ENCODE measurements at places on chromosomes 6 and 20.

- no peak for DNase-seq
Measured at GRCh38 chr20:36544134-36545018, 3.1 kb downstream of the MYL9 start.

DNA sequence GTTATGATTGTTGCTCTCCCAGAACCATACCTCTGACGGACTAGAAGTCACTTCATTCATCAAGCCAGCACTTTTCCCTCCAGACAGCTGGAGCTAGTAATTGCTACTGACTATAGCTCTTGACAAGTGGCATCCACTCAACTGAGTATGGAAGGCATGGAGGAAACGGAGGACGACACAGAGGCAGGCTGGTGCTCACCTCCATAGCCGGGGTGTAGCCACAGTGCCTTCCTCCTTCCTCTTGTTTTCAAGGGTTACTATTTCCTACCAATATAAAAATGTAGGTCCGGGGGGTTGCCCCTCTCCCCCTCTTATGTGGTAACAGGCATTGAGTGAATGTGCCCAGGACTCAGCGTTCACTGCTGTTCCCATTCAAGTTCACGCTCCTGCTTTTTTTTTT, 23.5 kb upstream of the FOXC1 start:
- DNase-seq = no peak

DNA sequence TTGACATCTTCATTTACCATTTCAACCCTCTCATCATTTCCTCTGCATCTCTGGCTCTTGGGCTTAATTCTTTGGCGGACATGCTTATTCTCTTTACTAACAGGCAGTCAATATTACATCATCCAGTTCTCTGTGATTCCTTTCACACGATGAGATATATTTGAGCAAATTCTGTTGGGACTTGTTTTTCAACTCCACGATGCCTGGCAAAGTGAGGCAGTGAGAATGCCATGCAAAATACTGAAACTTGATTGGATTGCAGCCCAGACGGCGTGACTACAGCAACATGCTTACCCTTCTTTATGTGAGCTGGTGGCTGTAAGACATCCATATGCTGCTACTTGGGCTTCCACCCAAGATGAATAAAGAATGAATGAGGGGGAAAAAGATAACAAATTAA, 101.7 kb upstream of the SPACA1 start:
- DNase-seq = peak; percentile 74

DNA sequence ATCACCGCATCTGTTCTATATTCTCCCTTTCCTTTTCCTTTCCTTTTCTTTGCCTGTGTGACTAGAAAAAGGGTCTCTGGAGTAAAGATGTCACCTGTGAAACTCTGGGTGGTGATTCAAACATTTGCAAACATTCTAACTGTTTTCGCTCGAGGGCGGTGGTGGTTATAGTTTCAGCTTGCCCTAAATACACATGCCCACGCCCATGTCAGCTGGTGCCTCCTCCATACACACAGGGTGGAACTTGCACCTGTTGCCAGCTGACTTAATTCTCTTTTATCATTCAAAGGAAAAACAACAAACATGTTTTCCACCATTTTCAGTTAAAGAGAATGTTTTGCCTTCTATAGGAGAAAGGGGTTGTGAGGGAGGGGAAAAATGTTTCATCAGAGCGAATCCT, 381.9 kb upstream of the ARID1B start:
- no peak for DNase-seq

DNA sequence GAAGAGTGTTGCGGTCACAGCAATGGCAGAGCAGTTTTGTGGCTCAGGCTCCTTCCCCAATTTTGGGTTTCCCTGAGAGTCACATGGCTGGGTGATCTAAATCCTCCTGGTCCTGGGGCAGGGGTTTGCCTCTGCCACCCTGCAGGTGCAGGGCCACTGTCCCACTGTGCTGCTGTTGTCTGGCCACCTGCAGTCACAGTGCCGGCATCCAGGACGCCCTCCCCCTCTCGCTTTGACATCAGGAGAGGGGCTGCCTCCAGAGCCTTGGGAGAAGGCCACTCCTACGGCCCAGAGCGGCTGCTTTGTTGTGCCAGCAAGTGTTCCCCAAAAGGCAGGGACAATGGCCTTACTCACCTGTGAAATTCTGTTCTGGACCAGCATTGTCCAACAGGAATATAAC, 449.0 kb downstream of the QKI start:
- DNase-seq = no peak

GRCh38 chr6:111743360-111743759, 129.9 kb downstream of the FYN start:
- DNase-seq = no peak

DNA sequence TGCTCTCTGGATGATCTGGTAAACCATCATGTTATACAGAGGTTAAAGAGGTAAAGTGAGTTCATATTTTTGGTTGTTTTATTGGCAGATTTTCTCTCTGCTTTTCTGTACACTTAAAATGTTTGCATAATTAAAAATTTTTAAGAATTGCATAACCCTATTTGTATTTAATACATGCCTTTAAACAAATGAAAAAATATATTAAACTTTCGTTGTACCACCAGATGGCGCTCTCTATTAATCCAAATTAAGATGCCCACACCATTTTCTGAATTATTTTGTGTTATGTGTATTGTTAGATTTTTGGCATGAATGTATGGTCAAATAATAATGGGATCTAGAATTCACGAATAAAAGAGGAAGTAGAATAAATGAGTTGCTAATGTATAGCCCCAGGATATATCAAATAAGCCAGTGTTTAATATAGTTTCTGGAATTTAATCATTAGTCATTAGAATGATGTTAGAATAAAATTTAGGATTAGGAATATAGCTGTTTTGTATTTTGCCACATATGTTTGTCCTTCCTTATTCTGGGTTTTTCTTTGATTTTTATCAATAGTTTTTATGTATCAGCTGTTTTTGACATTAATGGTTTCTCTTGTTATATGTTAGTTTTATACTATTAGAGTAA, 38.9 kb downstream of the SMAP1 start:
- no peak for DNase-seq

- no peak for DNase-seq
Measured at GRCh38 chr20:33785503-33785902, 25.6 kb upstream of the CHMP4B start.

GRCh38 chr20:38256966-38257365, 3.6 kb downstream of the KIAA1755 start:
- peak; percentile 29 for DNase-seq

- no peak for DNase-seq
Measured at GRCh38 chr6:8082954-8083858, 19.0 kb upstream of the BLOC1S5 start.

GRCh38 chr6:116881236-116881635, 4.2 kb downstream of the RFX6 start:
- DNase-seq = no peak

DNA sequence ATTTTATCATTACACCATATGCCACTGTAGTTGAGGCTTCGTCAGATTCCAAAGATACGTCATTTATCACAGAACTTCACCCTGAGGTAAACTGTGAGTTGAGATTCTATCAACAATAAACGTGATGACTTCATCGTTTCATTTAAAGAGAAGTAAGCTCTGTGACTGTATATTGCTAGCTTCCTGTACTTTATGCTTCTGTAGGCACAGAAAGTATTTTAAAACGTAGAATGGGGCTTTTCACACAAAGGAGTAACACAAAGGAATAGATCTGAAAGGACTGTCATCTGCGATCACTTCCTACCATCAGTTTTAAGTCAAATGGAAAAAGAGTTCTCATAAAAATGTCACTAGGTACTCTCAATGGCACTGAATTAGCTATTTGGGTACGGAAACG, 234.4 kb upstream of the MCHR2 start:
- DNase-seq = no peak

- no peak for DNase-seq
Measured at GRCh38 chr6:123802351-123802696, 1.3 kb upstream of the NKAIN2 start.

GRCh38 chr6:56595490-56596122, 47.1 kb downstream of the DST start:
- no peak for DNase-seq

DNA sequence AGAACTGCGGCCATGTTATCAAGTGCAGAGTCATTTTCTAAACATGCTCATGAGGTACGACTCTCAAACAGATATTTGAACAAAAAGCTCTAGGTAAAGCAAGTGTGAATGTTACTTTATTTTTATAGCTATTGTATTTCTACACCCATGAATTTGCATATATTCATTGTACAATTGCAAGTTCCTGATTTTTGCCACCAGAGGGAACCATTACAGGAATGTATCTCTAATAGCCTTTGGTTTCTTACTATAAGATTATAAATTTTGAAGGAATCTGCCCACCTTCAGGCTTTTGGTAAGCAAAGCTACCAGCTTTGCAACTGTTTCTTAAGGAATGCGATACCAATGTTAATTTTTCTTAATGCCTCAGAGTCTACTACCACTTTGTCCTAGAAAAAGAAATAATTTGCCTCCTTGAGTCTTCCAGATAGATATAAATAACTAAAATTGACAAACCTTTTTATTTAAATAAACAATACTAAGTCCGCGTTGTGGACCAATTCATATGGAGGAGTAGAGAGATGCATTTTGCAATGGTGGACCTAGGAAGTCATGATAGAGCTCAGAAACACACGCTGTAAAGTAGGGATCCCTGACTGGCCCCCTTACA, 125.4 kb upstream of the SAMD5 start:
- no peak for DNase-seq

DNA sequence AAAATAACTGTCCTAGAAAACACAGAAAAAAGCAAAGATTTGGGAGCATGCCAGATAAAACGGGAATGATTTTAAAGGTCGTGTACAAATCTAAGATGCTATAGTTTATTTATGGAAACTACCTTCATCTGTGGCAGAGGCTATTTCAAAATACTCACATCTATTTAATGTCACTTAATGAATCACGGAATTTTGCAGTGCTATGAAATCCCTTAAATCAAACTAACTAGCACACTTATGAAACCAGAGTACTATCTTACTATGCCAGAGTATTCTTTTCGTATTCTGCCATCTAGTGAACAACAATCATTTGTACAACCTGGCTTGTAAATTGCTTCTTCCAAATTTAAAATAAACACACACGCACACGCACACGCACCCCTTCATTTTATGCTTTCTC, 77.9 kb upstream of the BMP5 start:
- DNase-seq = no peak

DNA sequence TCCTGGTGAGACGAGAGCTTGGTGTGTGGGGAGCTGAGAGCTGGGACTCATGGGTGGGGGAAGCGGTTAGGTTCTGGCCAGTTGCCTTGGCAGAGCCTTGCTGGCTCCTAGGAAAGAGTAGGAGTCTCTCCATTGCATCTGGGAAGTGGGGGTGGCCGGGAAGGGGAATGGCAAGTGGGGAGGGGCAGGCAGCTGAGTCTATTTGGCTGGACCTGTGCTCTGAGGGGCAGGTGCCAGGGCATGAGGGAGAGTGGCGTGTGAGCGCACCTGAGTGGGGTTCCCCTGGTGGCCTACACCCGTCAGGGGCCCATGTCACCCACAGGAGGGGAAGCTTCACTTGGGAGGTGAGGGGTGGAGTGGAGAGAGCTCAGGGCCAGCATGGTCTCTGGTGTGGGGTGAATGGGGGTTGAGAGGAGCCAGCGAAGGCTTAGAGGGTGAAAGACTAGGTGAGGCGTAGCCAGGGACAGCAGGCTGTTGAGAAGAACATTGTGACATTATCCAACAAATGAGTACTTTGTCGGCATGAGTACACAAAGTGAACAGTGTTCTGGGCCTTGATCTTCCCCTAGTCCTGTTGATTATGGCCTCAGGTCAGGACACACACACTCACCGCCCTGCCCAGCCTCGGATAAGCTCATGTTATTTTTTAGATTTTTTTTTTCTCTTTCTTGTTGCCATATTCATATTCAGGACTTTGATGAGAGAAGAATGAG, 59.8 kb downstream of the FAM120B start:
- DNase-seq = no peak

DNA sequence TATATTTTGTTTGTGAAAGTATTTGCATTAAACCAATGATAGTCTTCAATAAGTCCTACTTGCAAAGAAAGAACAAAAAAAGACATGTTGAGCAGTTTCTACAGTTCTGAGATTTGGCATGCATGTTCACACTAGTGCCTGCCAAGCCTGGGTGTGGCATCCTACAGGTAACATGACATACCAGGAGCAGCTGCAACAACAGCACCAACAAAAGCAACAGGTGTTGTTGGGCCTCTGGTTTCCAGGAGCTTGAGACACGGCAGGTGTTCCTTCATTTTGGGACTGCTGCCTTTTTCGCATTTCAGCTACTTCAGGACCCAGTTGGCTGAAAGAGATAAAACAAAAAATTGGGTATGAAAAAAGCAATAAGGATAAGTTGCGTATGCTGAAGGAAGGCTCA, 41.2 kb upstream of the MTRF1L start:
- DNase-seq = no peak

DNA sequence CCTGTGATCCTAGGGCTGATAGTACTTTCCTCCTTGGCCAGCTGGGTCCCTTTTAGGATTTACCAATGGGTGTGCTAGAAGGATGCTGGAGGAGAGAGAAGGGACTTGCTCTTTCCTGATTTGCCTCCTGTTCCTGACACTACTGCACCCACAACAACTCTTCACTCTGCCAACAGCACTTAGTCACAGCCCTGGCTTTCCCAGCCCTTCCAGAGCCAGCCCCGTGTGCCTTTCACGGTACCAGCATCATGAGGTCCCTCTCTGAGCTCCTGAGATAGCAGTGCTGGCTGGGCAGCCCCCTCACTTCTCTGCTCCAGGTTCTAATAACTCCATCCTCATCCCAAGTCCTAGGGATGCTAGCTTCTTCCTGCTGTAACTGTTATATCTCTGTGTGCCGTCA, 80.9 kb downstream of the DNAH8 start:
- no peak for DNase-seq

- no peak for DNase-seq
Measured at GRCh38 chr20:7977709-7978108, 37.5 kb upstream of the HAO1 start.

DNA sequence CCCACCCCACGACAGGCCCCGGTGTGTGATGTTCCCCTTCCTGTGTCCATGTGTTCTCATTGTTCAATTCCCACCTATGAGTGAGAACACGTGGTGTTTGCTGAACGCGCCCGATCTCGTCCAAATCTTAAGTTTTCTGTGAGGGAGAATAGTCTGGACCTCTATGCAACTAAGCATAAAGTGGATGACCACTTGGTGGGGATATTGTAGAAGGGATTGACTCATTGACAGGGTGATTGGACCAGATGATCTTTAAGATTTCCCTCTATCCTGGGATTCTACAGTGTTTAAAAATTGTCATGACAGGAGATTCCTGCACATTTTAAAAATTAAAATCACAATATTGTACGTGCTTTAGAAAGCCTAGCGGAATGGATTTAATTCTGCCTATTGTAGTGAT, 141.3 kb downstream of the TRMT11 start:
- no peak for DNase-seq

DNA sequence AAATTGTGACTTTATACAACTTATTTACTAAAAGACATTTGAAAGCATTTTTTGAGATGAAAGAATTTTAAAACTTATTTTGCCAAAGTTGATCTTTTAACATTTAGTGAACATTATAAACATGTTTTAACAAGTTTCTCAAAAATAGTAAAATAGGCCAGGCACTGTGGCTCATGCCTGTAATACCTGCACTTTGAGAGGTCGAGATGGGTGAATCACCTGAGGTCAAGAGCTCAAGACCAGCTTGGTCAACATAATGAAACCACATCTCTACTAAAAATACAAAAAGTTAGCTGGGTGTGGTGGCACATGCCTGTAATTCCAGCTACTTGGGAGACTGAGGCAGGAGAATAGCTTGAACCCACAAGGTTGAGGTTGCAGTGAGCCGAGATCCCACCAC, 78.6 kb downstream of the CLVS2 start:
- DNase-seq = no peak

- no peak for DNase-seq
Measured at GRCh38 chr6:109097661-109098060, 2.4 kb downstream of the CEP57L1 start.
